ENCODE measurements at places on chromosomes 1 and 21.

DNA sequence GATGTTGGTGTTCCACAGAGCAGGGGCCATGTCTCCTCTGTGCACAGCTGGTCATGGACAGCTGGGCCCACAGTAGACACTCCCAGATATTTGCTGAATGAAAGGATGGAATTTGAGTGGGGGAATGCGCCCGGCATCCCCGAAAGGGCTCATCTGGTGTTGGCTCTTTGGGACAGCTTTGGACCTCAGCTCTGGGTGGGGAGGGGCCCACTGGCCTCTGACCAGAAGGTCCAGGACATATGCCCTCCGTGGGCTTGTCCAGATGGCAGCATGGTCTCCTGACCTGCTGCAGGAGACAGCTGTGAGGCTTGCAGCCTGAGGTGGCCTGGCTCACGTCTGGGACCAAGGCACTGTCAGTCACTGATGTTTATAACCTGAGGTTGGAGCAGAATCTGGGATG is 160.4 kb upstream of the AJAP1 start:
- no peak for DNase-seq

DNA sequence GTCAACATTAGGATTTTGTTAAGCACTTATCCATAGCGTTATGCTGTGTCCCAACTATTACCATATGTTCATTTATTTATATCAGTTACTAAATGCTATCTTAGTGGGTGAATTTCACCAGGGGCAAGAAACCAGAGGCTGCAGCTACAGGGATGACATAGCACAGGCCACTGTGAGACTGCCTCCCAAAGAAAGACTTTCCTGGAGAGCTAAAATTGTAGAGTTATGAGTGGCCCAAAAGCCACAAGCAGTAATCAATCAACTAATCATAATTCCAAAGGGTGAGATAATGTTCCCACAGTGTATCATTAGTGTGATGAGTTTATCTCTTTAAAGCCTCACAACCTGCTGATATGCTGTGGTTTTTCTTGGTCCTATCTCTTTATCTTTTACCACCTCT is 3.8 kb upstream of the TGFB2 start:
- no peak for DNase-seq

DNA sequence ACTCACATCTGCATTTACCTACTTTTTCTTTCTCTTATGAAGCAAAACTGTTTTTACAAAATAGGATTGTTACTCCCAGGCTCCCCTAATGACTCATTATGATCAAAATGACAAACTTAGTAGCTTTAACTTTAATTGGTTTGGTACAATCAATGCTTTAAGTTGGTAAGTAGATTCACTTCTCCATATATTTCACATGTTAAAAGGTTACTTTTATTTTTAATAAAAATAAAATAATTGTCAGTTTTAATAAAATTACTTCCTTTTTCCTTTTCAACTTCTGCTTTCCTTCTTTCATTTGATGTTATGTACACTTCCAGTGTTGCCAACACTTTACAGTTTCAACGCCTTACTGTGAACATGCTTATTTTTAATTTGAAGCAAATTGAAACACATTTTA is 477.6 kb downstream of the SETD4 start:
- no peak for DNase-seq

- DNase-seq, result no peak
Observed at GRCh38 chr1:221782477-221782876, 40.6 kb upstream of the DUSP10 start.

GRCh38 chr1:111030590-111030989 is 66.9 kb upstream of the LRIF1 start:
- peak; percentile 81 for DNase-seq

DNA sequence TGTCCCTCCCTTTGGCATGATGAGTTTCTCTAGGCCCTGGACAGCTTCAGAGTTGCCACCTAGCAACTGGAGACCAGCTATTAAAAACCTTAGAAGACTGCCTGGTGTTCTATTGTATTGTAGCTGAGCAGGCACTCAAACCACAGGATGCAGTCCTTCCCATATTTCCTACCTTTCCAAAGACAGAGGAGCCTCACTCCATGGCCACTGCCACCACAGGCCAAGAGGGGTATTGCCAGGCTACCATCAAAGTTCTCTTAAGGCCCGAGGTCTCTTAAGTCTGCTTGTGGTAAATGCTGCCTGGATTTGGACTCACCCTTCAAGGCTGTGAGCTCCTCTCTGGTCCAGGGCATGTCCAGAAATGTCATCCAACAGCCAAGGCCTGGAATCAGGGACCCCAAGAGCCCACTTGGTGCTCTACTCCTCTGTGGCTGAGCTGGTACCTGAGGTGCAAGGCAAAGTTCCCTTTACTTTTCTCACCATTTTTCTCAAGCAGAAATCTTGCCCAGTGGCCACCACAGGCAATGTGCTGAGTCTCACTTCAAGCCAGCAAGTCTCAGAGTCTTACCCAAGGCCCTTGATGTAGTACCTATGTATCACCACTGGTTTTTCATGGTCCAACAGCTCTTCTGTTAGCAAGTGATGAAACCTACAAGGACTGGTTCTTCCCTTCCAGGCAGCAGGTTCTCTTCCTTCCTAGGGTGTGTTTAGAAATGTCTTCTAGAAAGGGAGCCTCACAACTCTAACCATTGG is 269.4 kb downstream of the AMY1C start:
- no peak for DNase-seq

DNA sequence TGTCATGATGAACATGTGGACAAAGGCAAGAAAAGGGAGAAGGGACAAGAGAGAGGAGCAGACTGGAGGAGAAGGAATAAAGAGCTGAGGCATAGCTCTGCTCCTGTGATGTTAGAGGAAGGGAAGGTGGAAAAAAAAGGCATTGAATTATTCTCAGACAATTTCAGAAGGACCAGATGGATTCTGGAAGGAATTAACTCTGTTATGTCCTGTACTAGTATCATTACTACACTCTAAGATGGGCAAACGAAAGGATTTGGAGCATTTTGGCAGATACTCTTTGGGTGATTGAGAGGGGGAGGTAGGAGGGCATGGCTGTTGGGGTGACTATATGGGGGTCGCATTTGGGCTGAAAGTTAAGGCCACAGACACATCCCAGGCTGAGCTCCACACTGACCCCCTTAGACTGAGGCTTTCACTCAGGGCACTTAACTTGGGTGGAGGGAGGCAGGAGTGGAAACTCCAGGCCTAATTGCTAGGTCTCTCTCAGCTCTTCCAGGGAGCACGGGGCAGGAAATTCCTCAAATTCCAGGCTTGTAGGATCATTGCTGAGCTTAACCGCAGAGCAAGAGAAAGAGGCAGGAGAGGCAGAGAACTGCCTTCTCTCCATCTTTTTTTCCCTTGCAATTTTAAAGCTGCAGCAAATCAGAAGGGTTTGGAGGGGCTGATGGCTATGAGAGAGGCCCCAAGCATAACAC is 25.9 kb downstream of the KIRREL1 start:
- DNase-seq, result no peak

DNA sequence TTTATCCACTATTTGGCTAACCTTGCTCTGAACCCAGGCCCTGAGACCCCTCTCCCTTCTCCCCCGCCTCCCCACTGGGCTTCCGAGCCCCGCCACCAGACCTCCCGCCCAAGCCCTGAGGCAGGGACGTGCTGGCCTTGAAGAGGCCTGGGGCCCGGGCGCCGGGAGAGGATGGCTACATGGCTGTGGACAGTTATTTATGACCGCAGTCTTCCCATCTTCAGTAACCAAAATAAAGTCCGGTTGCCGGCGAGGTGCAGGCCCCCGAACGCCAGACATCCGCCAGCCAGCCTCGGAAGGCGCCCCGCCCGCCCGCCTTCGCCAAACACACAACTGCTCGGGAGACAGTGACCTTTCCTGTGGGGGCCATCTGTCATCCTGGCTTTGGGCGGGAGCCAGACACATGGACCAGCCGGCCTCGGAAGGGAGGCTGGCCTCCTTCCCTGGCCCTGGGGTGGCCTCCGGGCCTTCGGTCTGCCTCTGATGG is 69.0 kb downstream of the DHRS3 start:
- no peak for DNase-seq

DNA sequence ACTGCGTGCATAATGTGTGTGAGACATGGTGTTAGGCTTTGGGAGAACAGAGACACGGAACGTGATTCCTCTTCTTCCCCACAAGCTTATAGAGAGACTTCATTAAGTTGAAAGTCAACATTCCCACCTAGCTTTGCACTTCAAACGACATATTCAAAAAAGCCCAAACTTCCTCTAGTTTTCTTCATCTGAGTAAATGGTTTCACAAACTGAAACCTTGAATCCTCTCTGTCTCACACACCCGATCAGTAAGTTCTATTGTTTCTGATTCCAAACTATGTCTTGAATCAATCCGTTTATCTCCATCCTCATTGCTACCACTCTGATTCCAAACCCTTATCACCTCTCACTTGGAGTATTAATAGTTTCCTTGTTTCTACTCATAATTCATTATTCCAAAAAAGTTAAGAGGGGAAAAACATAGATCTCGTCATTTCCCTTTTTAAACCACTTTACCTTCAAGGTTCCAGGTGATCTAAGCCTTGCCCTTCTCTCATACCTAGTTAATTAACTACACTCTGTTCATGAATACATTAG is 1.6 kb upstream of the METTL18 start:
- no peak for DNase-seq

GRCh38 chr21:41108668-41109585 is 59.0 kb upstream of the BACE2 start:
- no peak for DNase-seq

DNA sequence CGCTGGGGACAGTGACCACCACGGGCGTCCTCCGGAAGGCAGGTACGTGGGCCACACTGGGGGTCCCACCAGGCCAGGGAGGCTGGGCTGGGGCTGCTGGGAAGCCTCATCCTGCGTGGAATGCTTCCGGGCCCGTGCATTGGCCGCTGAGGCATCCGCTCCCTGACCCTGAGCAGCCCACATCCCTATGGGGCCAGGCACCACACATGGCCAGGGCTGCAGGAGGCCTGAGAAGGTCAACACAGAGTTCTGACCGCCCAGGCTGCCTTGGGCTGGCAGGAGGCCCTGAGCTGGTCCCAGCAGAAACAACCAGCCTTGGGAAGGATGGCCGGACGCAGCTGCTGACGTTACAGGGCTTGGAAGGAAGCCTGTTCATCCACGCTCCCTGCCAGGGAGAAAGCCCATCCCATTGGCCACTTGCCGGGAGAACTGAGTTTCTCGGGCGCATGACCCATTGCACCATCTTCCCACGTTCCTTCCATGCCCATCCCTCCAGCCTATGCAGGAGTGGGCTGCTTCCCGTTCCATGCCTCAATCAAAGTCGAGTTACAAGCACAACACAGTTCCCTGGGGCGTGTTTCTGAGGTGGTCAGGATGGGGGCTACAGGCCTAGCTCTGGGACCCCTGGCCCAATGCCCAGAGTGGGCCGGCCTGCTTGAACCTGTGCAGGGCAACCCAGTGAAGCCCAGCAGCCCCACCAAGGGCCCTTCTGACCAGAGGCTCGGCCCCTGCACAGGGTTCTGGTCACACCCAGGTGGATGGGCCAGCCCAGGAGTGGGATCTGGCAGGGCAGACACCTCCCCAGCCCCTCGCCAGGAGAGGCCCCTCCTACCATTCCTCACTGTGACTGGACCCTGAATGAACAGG is 31.7 kb downstream of the TRIM11 start:
- DNase-seq, result no peak

DNA sequence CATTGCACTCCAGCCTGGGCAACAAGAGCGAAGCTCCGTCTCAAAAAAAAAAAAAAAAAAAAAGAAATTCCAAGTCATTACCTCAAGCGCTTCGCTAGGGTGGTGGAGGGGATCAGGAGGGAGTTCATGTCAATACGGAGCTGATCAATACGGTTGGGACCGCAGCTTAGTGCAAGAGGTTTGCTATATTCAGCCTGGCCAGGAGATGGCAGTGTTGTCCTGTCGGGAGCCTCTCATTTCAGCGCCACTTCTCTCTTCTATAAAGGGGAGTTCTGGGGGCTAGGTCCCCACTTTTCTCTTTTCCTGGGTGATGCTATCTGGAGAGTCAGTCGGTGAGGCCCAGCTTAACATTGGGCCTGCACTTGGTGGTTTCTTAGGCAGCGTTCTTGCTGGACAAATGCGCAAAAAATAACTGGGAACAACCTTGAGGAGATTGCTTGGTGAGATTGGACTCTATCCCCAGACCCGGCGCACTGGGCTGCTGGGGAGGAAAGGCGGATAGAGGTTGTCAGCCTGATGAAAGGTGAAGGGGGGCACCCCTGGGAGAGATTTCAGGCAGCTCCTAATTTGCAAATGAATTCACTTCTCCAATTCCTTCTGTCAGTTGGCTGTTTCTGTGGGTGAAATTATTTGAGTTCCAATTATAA is 40.4 kb downstream of the KIAA0040 start:
- peak; percentile 68 for DNase-seq

- no peak for DNase-seq
Observed at GRCh38 chr1:71987181-71987580, 295.2 kb downstream of the NEGR1 start.

GRCh38 chr21:41147096-41147978 is 20.6 kb upstream of the BACE2 start:
- DNase-seq, result no peak

GRCh38 chr1:68495532-68495931 is 1.4 kb downstream of the DEPDC1 start:
- peak; percentile 24 for DNase-seq
